Endothelial cell of coronary artery (primary cell): ENCODE measurements at places on chromosomes 13 and 19. TPM values are rescaled to one million over a fixed set of nuclear protein-coding genes. Genes with fewer than 3 reads are reported as not detected.

Gene CEACAM16
- total RNA-seq = 0.09 TPM in 1 of 2 replicates, not detected in the other

Gene OLFM2
- total RNA-seq = 0.36 and 2.4 TPM in 2 replicates

Gene PGLYRP2
- total RNA-seq = under 0.01 TPM in 1 of 2 replicates, not detected in the other

Gene PNMA8B
- 0.09 and 0.28 TPM in 2 replicates for total RNA-seq

Gene ERICH4
- not detected in 2 replicates for total RNA-seq

Gene CPB2
- not detected in 2 replicates for total RNA-seq

Gene RFXAP
- 1.1 and 2.1 TPM in 2 replicates for total RNA-seq
